CD14-positive monocyte (primary cell): ENCODE measurements at places on chromosomes 13 and 19.

- H3K27ac ChIP-seq = no peak overlapping the region
- peaks cover 12% of the 10 kb centered on the region for H3K4me1 ChIP-seq
- no peaks in the 10 kb centered on the region for H3K36me3 ChIP-seq
- DNase-seq = no peak
Observed at GRCh38 chr19:54415901-54416673, 823 bp downstream of the TTYH1 start.

- no peak for DNase-seq
- peaks cover 34% of the 10 kb centered on the region for H3K36me3 ChIP-seq
- no peak overlapping the region for H3K4me3 ChIP-seq
Observed at GRCh38 chr19:17078920-17079709, 3.5 kb downstream of the MYO9B start.

- no peak overlapping the region for H3K27ac ChIP-seq
- no peaks in the 10 kb centered on the region for H3K36me3 ChIP-seq
- H3K4me3 ChIP-seq = no peak overlapping the region
Observed at GRCh38 chr19:18294467-18294864, 13.0 kb upstream of the JUND start.

DNA sequence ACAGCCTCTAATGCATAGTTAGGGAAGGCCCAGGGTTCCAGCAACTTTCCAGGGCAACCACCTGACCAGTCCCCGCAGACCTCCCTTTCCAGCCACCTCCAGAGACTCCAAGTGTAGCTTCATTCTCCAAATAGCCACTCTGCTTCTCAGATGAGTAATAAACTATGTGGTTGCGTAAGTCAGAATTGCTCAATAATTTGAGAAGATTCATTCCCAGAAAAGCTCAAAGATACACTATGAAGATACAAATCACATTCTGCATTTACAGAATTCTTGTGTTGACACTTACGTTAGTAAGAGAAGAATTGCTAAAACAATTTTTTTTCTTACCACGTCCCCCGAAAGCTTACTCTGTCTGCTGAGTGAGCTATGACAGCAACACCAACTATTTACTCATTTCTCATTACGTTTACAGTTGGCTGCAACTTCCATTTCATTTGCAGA, 8.2 kb upstream of the LATS2 start:
- H3K36me3 ChIP-seq = no peaks in the 10 kb centered on the region
- no peaks in the 10 kb centered on the region for H3K27me3 ChIP-seq
- peak overlapping the region; percentile 50 for H3K4me3 ChIP-seq
- DNase-seq = peak; percentile 80
- peaks cover 65% of the 10 kb centered on the region for H3K4me1 ChIP-seq

GRCh38 chr19:13298565-13299481, 148.6 kb downstream of the IER2 start:
- H3K4me3 ChIP-seq = no peak overlapping the region
- no peak for DNase-seq
- H3K4me1 ChIP-seq = no peaks in the 10 kb centered on the region
- H3K36me3 ChIP-seq = no peaks in the 10 kb centered on the region
- H3K27me3 ChIP-seq = no peaks in the 10 kb centered on the region
- no peak overlapping the region for H3K27ac ChIP-seq

DNA sequence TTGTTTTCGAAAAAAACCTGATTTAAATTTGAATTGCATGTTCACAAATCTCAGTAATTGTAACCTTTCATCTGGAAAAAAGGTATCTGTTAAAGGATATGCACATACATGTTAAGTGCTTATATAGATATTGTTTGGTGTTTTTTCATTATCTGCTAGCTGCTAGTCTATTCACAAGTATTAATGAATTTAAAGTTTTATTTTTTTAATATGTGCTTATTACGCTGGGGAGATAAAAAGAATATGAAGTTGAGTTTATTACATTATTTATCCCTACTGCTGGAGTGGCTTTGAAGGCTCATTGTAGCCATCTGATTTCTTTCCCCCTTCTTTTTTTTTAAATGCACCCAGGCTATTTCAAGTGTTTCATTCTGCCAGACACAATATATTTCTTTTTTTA, 3.9 kb upstream of the MAB21L1 start:
- H3K27me3 ChIP-seq = peaks cover 51% of the 10 kb centered on the region
- peaks cover 14% of the 10 kb centered on the region for H3K4me1 ChIP-seq
- no peak for DNase-seq
- no peak overlapping the region for H3K27ac ChIP-seq
- no peak overlapping the region for H3K4me3 ChIP-seq
